CD4-positive, alpha-beta T cell treated with Interleukin-10 for 1 hour (primary cell): ENCODE measurements at places on chromosomes 12 and 14.
A peak's percentile ranks its signal among the peaks of the same experiment; 100 is the strongest.

GRCh38 chr12:27665704-27666103 lies 30.5 kb upstream of the REP15 start:
- no peak for DNase-seq

GRCh38 chr14:105478398-105479251 lies 4.0 kb downstream of the CRIP2 start:
- peak; percentile 55 for DNase-seq

DNA sequence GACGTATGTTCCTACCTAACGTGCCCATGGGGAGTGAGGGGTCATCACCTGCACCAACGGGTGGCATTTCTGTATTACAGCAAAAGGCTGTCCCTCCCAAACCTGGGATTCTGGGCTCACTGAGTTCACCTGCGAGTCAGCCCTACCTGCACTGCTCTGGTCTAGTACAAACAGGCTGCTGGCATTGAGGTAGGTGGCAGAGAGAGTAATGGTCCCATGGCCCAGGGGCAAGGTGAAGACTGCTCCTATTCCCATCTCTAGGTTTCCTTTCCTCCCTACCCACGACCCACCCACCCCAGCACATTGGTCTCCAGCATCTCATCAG lies 421 bp downstream of the SUOX start:
- no peak for DNase-seq

DNA sequence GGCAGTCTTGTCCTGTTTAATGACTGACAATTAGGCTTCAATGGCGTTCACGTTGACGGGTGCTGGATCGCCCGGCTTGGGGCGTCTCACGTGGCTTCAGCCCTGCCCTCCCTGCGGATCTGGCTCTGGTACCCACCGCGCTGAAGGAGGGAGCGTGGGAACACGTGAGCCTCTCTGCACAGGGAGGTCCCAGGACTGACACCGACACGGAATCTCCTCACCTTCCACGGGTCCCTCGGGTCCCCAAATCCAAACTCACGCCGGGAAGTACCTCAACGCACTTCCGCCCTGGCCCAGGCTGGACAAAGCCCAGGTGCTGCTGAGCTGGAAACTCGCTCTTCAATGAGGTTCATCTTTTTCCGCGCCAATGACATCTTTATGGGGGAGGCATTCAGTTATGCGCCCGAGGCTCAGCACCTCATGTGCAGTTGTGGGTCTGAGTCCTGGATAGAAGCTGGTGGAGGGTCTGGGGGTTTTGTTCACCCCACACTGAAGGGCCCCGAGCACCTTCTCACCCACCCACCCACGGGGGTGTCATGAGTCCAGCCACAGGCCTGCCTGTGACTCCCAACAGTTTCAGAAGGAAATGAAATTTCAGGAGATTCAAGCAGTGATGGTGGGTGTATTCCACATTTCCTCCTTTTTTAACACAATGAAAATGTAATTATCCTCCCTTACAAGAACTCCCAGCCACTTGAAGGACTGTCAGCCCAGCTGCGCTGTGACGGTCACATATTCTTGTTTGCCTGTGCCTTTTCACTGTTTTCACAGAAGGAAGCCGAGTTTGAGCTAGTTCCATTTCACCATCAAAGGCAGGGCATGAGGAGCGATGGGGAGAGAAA lies 251.7 kb upstream of the SFSWAP start:
- no peak for DNase-seq

GRCh38 chr14:69012256-69012953 lies 33.3 kb upstream of the ACTN1 start:
- DNase-seq, result no peak

GRCh38 chr12:47328831-47329545 lies 249.2 kb upstream of the AMIGO2 start:
- no peak for DNase-seq

DNA sequence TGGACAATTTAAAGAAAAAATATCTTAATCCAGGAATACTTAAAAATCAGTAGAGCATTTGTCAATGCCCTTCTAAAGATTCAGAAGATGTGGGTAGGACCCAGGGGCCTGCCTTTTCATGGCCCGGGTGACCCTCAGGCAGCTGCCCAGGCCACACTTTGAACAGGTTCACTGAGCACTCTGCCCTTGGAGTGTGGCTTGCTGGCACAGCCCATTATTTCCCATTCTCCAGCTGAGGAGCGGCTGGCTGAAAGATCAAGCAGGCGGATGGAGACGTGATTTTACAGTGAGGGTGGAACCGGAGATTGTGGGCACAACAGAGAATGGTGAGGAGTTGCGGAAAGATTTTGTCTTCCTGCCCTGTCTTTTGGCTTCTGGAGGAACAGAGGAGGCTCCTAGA lies 7.1 kb upstream of the PRPH start:
- DNase-seq, result no peak
